ENCODE measurements at places on chromosomes 5 and 9. TPM values are rescaled to one million over a fixed set of nuclear protein-coding genes. Genes with fewer than 3 reads are reported as not detected.

Gene ZFP2
- 2.0 TPM for total RNA-seq

Gene FOXI1
- total RNA-seq, result 0.44 TPM

Gene SLC36A2
- 7.8 TPM for total RNA-seq

Gene IFNB1
- not detected for total RNA-seq

Gene PSAT1
- total RNA-seq, result 4.5 TPM

Gene DNAH5
- 0.60 TPM for total RNA-seq

Gene KLF9
- 349 TPM for total RNA-seq

Gene NR4A3
- total RNA-seq, result 3.9 TPM

GRCh38 chr5:1318659-1319251 lies 23.9 kb upstream of the TERT start:
- no peak overlapping the region for H3K27ac ChIP-seq
- H3K4me1 ChIP-seq, result peaks cover 11% of the 10 kb centered on the region
- H3K4me3 ChIP-seq, result no peak overlapping the region
- DNase-seq, result no peak
- H3K36me3 ChIP-seq, result peaks cover 4% of the 10 kb centered on the region

DNA sequence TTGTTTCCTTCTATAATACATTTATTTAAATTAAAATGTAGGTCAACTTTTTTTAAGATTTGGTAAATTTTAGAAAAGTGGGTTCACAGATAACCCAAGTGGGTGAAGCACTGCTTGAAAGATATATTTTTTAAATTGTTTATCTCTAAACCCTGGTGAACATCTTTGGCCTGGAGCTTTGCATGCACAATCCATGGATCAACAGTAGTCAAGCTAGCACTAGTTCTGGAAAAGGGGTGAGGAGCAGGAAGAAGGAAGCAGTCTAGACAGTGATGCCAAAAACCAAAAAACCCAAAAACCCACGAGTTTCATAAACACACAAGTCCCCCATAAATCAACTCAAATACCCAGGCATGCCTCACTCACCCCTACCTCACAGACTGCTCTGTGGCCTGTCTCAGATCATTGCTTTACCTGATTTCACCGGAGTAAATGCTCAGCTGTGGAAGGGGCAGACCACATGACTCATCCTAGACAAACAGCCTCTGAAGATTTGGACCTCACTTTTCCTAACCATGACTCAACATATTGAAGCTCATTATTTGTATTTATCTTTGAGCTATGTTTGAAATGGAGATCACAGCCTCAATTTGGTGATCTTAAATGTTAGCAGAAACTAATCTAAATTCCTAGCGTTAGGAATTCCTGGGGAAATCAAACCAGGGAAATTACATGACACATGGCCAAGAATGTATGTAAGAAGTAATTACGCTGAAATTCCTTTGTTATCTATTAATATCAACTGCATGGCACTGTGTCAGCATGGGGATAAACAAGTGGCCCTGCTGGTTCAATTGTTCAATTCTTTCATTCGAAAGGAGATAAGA lies 149.6 kb downstream of the ZNF608 start:
- no peaks in the 10 kb centered on the region for H3K36me3 ChIP-seq
- DNase-seq, result no peak
- H3K27me3 ChIP-seq, result no peaks in the 10 kb centered on the region
- H3K4me1 ChIP-seq, result peaks cover 7% of the 10 kb centered on the region
- H3K4me3 ChIP-seq, result no peak overlapping the region

DNA sequence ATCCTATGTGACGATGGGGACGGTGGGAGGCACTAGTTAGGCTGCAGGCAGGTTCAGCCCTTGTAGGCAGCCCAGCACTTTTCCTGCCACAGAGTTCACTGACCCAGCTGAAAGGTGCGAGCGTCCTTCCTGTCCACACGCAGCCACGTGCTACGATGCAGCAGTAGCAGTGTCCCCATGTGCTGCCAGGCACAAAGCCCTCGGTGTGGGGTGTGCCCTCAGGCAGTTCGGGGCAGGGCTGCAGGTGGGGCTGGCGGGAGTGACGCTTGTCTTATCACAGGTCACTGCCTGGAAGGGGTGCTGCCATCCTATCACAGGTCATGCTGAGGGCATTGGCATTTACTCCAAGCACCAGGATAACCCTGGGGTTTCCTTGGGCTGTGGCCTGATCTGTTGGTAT lies 46.8 kb upstream of the CLPTM1L start:
- H3K4me3 ChIP-seq, result no peak overlapping the region
- no peak overlapping the region for H3K27ac ChIP-seq
- DNase-seq, result no peak
- H3K27me3 ChIP-seq, result peaks cover 67% of the 10 kb centered on the region
- H3K4me1 ChIP-seq, result no peaks in the 10 kb centered on the region

DNA sequence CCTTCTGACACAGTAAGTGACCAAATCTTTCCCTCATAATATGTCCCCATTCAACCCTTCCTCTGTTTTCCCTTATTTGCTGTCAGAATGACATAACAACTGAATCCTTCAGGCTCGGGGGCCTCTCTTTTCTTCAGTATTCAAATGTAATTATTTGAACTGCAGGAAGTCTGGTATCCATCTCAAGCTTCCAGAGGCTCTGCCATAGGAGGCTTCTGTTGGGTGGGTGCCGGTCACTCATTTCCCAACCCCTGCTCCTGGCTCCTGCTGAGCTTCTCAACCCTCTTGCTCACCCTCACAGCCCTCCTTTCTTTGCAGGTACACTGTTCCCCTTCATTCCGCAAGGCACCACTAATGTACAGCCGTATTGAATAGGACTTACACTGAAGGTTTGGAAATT lies 151.8 kb upstream of the MAP3K1 start:
- H3K4me1 ChIP-seq, result peaks cover 7% of the 10 kb centered on the region
- no peak for DNase-seq
- H3K27ac ChIP-seq, result no peak overlapping the region
- no peak overlapping the region for H3K4me3 ChIP-seq
- no peaks in the 10 kb centered on the region for H3K27me3 ChIP-seq
- no peaks in the 10 kb centered on the region for H3K36me3 ChIP-seq

- no peak overlapping the region for H3K27ac ChIP-seq
- H3K36me3 ChIP-seq, result no peaks in the 10 kb centered on the region
- DNase-seq, result no peak
- no peaks in the 10 kb centered on the region for H3K27me3 ChIP-seq
- no peak overlapping the region for H3K4me3 ChIP-seq
- H3K4me1 ChIP-seq, result peaks cover 8% of the 10 kb centered on the region
Measured at GRCh38 chr5:139895647-139896046, 100.0 kb downstream of the PSD2 start.

GRCh38 chr9:127694890-127695720 lies 11.7 kb upstream of the CFAP157 start:
- H3K27ac ChIP-seq, result no peak overlapping the region
- H3K36me3 ChIP-seq, result peaks cover 38% of the 10 kb centered on the region
- H3K27me3 ChIP-seq, result no peaks in the 10 kb centered on the region
- H3K4me3 ChIP-seq, result no peak overlapping the region
- DNase-seq, result no peak

GRCh38 chr9:87973730-87974292 lies 522 bp downstream of the CDK20 start:
- no peaks in the 10 kb centered on the region for H3K27me3 ChIP-seq
- H3K27ac ChIP-seq, result peak overlapping the region; percentile 86
- DNase-seq, result no peak
- H3K4me1 ChIP-seq, result no peaks in the 10 kb centered on the region
- no peaks in the 10 kb centered on the region for H3K36me3 ChIP-seq

GRCh38 chr5:2598503-2598902 lies 153.0 kb downstream of the IRX2 start:
- H3K4me3 ChIP-seq, result no peak overlapping the region
- no peaks in the 10 kb centered on the region for H3K36me3 ChIP-seq
- no peak overlapping the region for H3K27ac ChIP-seq
- H3K27me3 ChIP-seq, result no peaks in the 10 kb centered on the region
- H3K4me1 ChIP-seq, result no peaks in the 10 kb centered on the region

DNA sequence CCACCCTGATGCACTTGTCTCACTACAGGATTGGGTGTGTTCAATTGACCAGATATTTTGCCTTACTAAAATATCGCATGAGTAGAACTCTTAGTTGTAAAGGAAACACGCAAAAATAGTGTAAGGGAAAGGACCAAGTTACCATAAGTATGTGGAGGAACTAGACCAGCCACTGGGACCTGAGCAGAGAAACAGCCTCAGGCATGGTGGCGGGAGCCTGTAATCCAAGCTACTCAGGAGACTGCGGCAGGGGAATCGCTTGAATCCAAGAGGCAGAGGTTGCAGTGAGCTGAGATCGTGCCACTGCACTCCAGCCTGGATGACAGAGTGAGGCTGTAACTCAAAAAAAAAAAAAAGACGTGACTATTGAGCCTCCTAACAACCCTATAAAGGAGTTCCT lies 117.9 kb upstream of the SPATA31C2 start:
- H3K36me3 ChIP-seq, result no peaks in the 10 kb centered on the region
- no peak overlapping the region for H3K27ac ChIP-seq
- H3K4me3 ChIP-seq, result no peak overlapping the region
- no peaks in the 10 kb centered on the region for H3K27me3 ChIP-seq
- no peak for DNase-seq

DNA sequence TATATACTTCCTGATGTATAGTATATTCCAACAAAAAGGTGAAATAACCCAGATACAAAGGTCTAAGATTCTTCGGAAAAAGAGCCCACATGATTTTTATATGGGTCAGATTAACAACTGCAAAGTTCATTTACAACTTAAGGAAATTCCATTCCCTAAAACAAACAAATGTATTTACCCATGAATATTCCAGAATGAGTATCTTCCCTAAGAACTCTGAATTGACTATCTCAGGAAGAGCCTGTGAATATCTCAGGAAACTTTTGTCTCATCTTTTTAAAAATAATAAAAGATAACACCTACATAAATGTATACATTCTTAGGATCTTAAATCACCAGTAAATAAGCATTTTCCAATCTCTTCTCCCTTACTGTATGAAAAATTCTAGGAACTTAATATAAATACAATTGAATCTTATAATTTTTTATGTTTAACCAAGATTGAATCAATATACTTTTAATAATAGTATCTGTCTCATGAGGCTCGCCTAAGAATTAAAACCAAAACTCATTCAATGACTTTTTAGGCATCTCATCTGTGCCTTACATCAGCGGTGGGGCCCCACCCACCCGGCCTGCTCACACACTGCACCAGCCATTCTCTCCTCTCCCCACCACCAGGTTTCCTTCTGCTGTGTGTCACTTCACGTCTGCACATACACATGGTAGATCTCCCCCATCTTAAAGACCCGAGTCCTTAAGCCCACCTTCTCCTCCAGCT lies 78.1 kb downstream of the RAPGEF1 start:
- no peak overlapping the region for H3K27ac ChIP-seq
- H3K4me3 ChIP-seq, result no peak overlapping the region
- no peaks in the 10 kb centered on the region for H3K36me3 ChIP-seq
- H3K4me1 ChIP-seq, result no peaks in the 10 kb centered on the region
- H3K27me3 ChIP-seq, result no peaks in the 10 kb centered on the region

GRCh38 chr5:38808666-38809343 lies 37.0 kb upstream of the OSMR start:
- peaks cover 5% of the 10 kb centered on the region for H3K4me1 ChIP-seq
- no peaks in the 10 kb centered on the region for H3K36me3 ChIP-seq
- H3K4me3 ChIP-seq, result no peak overlapping the region
- DNase-seq, result no peak

DNA sequence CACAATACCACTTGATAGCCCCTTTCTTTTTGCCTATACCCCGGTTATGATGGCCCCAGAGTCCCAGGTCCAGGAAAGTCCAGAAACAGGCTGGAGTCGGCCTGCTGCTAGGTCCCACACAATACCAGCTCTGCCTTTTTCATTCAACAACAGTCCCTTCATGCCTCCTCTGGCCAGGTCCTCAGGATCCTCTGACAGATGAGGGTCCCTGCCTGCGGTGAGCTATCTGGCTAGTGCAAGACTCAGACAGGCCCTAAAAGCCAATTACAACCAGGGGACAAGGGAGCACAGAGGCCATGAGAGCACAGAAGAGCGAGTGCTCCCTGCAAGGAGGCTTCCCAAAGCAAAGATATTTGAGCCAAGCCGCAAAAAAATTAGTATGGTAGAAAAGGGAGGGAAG lies 84.8 kb upstream of the ZBTB43 start:
- peaks cover 79% of the 10 kb centered on the region for H3K27me3 ChIP-seq
- H3K4me3 ChIP-seq, result no peak overlapping the region
- no peaks in the 10 kb centered on the region for H3K36me3 ChIP-seq
- H3K4me1 ChIP-seq, result no peaks in the 10 kb centered on the region
- DNase-seq, result no peak

DNA sequence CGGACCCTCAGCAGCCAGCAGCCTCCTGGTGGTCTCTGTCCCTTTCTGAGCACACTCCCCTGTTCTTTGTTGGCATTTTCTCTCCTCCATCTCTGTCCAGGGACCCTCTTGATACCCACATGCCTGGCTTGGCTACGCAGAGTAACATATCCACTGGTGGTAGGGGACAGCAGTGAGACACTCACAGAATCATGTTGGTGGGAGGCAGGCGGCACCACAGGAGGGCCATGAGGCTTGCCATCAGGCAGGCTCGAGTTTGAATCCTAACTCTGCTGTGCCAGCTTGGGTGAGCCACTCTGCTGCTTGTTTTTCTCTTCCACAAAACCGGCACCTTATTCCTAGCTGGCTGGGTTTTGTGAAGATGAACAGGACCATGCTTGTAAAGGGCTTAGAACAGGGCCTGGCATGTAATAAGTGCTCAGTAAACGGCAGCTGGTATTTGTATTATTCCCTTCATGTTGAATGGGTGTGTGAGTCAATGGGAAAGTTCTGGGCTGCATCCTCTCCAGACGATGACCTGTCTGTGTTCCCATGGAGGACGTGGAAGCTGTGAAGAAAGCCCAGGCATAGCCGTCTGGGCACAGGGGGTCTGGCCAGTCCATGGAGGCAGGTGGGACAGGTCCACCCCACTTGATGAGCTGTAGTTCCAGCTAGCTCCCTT lies 2.3 kb downstream of the COL27A1 start:
- H3K4me1 ChIP-seq, result no peaks in the 10 kb centered on the region
- H3K4me3 ChIP-seq, result no peak overlapping the region
- DNase-seq, result no peak

- no peaks in the 10 kb centered on the region for H3K27me3 ChIP-seq
- DNase-seq, result no peak
- no peak overlapping the region for H3K4me3 ChIP-seq
- no peaks in the 10 kb centered on the region for H3K36me3 ChIP-seq
Measured at GRCh38 chr5:125372694-125373631, 626.5 kb upstream of the ZNF608 start.

DNA sequence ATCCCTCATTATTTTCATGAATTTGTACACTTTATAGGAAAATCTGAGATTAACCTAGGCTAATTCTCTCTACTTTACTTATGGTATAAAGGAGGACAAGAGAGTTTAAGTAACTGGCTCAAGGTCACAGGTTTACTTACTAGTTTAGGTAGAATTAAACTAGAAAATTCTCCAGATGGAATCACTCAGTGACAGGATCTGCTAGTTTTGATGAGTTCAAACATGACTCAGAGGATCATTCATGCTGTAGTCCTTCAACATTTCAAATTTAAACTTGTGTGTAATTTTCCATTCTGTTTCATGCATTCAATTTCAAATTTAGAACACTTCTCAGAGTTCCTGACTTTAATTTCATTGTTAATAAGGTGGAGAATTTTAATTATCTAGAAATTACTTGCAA lies 485.7 kb upstream of the TUSC1 start:
- DNase-seq, result no peak
- H3K4me3 ChIP-seq, result no peak overlapping the region
- H3K27ac ChIP-seq, result no peak overlapping the region
- no peaks in the 10 kb centered on the region for H3K4me1 ChIP-seq
- no peaks in the 10 kb centered on the region for H3K36me3 ChIP-seq
- H3K27me3 ChIP-seq, result no peaks in the 10 kb centered on the region

GRCh38 chr5:149365418-149365817 lies 7.6 kb downstream of the PCYOX1L start:
- H3K27ac ChIP-seq, result no peak overlapping the region
- peaks cover 6% of the 10 kb centered on the region for H3K4me1 ChIP-seq
- peaks cover 6% of the 10 kb centered on the region for H3K36me3 ChIP-seq
